ENCODE measurements at places on chromosomes 3 and 15.
A peak's percentile ranks its signal among the peaks of the same experiment; 100 is the strongest.

DNA sequence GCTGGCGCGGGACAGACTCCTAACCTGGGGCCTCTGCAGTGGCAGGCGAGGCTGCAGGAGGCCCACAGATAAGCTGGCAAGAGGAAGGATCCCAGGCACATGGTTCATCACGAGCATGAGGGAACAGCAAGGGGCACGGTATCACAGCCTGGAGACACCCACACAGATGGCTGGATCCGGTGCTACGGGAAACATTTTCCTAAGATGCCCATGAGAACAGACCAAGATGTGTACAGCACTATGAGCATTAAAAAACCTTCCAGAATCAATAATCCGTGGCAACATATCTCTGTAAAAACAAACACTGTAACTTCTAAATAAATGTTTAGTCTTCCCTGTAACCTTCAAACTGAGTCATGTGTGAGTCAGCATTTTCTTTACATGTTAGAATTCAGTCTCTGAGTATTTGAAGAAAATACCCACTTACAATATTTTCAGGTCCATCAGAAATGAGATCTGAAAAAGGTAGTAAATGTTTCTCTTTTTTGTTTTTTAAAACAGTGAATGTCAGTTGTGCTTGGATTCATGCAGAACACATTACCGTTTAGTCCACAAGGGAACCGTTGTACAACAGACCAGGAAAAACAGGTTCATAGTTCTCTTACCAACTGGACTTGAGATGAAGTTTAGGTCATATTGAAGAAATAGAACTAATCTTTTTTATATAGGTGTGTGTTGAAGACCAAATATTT is 75.9 kb downstream of the BOC start:
- no peak for DNase-seq

DNA sequence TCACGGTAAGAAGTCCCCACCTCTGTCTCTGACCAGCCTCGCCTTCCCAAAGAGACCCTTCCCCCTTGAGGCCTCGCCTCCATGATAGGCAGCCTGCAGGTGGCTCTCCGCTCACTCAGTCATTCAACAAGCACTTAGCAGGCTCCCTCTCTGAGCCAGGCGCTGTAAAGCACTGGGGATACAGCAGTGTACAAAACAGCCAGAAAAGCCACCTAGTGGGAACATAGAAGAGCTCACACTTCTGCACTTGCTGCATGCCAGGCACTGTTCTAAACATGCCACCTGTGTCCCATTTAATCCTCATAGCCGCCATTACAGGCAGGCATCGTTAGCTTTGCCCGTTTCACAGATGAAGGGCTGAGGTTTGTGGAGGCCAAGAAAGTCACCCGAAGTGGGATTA is 56.0 kb downstream of the SEMA3G start:
- no peak for DNase-seq

GRCh38 chr3:67863869-67864268 is 209.5 kb upstream of the SUCLG2 start:
- no peak for DNase-seq

DNA sequence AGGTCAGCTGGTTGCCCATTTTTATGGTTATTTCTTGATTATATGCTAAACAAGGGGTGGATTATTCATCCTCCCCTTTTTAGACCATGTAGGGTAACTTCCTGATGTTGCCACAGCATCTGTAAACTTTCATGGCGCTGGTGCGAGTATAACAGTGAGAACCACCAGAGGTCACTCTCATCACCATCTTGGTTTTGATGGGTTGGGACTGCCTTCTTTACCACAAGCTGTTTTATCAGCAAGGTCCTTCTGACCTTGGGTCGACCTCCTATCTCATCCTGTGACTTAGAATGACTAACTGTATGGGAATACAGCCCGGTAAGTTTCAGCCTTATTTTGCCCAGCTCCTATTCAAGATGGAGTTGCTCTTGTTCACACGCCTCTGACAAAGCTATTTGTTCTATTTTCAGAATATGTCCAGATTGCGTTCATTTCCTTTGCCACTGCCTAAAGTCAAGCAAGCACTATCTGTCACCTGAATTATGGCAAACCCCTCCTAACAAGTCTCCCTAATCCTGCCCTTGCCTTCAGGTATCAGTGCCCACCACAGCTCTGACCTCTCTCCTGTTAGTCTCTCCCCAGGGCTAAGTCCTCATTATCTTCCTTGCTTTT is 308.5 kb downstream of the ROBO2 start:
- no peak for DNase-seq

DNA sequence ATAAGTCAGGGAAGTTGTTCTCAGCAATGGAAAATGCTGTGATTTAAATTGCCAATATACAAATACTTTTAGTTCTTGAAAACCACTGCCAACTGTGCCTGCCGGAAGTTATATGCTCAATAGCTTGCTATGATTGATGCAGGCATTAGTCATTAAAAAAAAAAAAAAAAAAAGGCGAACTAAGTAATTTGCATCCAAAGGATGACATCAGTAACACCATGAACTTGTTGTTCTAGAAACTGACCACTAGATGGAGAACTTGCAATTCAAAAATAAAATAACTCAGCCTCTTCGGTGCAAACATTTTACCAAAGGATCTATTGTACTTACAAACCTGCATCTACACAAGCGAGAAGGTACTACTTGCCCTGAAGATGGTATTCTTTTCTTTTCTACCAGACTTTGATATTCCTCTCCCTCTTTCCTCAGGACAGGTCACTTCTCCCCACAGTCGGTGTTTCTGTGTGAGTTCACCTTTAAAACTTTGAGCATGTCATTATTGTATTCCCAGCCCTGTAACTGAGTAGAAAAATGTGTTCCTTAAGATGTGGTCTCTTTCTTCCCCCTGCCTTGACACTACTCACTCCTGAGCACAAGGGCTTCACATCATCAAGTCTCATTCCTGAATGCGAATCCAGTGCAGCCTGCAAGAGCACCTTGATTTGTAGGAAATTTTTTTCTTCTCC is 115.0 kb upstream of the VEPH1 start:
- no peak for DNase-seq

DNA sequence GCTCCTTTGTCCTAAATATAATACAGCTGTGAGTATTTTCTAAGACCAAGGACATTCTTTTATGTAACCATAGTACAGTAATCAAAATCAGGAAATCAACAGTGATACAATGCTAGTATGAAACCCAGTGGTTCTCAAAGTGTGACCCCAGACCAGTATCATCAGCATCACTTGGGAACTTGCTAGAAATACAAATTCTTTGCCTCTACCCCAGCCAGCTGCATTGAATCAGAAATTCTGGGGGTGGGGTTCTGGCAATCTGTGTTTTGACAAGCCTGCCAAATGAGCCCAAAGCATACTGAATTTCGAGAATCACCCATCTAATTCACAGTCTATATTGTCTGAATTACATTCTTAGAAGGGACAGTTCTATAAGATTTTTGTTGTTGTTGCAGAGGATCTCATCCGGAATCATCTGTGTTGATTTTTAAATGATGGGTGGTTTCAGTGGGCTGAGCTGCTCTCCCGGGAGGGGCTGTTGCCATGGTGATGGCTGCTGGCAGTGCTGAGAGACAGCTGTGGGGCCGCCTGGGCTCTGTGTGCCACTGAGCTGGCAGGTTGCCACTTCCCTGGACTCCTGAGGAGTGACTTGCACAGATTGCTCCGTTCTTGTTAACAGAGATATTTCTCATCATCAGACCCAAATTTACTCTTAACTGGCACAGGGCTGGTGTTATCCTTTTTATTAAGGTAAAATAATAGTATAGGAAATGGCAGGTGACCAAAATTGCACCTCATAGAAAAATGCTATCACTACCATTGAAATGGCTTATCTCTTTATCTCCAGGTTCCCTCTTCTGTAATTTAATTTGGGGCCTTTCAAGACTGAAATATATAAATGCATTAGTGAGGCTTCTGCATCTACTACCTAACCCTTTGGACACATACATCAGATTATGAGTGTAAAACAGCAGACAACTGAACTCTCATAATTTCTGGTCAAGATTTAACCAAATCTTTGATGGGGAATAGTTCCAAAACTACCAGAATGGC is 56.5 kb downstream of the NEK11 start:
- no peak for DNase-seq

DNA sequence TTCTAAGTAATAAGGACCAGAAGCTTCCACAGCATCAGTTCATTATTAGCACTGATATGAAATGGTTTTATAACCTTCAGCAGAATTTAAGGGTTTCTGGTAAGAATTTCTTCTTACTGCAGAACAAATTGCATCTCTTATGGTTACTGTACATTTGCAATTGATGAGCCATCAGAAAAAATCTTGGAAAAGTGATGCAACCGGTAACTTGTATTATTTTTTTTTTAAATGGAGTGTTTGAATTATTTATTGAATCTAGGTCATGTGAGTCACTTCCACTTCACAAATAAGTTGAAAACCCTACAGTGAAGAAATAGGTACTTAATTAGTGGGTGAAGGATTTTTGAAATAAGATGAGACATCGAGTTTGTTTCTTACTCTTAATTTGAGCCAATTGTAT is 786.0 kb downstream of the TUSC7 start:
- DNase-seq, result no peak

GRCh38 chr15:22880068-22880980 is 41.9 kb downstream of the NIPA2 start:
- DNase-seq, result no peak

DNA sequence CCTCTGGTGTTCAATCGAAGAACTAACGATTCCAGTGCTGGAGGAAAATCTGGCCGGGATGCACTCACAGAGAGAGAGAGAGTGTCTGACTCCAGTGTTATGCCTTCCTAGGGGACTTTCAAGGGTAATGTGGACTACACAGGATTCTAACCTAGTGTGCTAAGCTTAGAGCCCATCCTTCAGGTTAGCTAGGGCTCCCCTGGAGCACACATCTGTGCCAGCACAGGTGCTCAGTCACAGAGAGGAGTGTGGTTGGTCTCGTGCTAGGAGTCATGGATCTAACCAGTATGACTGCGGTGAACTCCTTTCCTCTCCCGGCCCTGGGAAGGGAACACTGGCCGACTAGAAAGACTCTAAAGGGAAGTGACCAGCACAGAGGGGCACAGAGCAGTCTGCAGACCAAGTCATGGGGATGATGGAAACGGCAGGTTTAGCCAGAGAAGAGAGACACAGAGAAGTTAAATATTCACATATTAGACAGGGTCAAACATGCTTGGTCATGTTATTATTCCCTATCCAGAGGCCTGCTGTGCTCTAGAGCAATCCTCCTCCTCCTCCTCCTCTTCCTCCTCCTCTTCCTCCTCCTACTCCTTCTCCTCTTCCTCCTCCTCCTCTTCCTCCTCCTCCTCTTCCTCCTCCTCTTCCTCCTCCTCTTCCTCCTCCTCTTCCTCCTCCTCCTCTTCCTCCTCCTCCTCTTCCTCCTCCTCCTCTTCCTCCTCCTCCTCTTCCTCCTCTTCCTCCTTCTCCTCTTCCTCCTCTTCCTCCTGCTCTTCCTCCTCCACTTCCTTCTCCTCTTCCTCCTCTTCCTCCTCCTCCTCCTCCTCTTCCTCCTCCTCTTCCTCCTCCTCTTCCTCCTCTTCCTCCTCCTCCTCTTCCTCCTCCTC is 280.3 kb downstream of the XXYLT1 start:
- no peak for DNase-seq

- no peak for DNase-seq
These were observed 580.1 kb downstream of the ROBO2 start for GRCh38 chr3:77620009-77620408.

DNA sequence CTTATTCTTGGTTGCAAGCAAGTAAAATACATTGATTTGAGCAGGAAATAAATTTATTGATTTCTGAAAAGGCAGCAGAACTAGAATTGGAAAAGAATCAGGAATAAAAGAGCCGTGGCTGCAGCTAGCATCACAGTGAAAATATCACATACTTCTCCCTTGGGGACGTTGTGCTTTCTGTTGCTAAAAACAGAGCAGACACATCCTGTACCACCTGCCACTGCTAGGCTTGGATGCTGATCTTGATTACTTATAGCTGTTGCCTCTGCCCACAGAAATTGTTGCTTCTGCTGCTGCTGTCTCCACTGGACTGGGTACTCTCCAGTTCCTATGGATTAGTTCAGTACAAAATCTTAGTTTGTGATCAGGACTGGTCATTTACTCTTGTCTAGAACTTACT is 283.8 kb downstream of the C3orf38 start:
- DNase-seq, result no peak

GRCh38 chr15:68401496-68402431 is 30.2 kb downstream of the ITGA11 start:
- DNase-seq, result no peak

DNA sequence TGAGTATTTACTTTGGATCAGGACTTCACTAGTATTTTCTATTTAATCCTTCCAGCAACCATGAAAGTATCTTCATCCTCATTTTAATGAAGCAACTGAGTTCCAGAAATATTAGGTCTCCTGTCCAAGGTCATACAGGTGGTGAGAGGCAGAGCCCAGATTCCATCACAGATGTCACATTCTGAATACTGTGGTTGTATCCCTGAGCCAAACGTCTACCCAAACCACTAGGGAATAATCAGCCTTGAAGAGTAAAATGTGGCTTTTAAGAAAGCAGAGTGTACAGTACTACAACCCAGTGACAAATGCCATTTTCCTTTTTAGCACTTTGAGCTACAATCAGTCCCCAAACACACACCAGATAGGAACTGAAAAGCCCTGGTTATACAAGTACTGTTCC is 93.3 kb upstream of the TRIM42 start:
- DNase-seq, result no peak

- DNase-seq, result no peak
These were observed 324.8 kb downstream of the FEZF2 start for GRCh38 chr3:62048577-62048976.

GRCh38 chr3:56864090-56864489 is 62.3 kb upstream of the ARHGEF3 start:
- DNase-seq, result peak; percentile 25

DNA sequence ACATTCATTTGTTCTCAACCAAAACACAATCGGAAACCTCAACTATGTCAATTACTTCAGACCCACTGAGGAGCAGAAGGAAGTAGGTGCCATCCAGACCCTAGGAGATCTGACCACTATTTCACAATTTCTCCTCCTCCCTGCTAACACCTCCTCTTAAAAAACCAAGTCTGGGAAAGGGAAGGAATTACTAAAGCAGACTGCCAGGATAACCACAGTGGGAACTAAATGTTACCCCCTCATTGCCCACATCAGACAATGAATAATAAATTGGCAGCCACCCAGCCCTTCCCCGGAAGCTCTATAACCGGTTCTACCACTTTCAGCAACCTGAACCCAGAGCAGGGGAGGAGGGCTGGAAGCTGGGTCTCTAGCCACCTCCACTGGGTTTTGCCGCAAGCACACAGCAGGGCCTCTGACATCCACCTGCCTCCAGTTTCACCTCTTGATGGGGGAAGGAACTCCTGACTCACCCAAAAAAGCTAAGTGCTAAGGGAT is 17.6 kb downstream of the C15orf62 start:
- peak; percentile 54 for DNase-seq

GRCh38 chr3:139299261-139300132 is 44.3 kb upstream of the MRPS22 start:
- no peak for DNase-seq

DNA sequence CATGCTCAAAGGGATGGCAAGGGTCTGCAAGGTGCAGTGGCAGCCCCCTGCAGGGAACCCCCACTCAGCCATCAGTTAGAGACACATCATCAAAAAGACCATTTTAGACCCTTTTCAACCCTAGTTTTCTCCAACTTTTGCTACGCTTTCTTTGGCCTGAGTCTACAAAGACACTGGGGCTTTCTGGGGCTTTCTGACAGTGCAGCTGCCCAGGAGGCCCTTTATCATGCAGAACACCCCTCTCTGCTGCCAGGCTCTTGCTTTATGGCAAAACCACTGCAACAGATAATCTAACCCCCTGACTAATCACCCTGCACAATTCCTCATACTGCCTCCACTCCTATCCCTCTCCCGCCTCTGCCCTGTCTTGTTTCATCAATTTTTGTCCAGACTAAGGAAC is 2.4 kb downstream of the NMNAT3 start:
- DNase-seq, result no peak

GRCh38 chr3:38372214-38372601 is 25.6 kb downstream of the XYLB start:
- no peak for DNase-seq

Measured in stimulated activated CD4-positive, alpha-beta T cell treated with anti-CD3 and anti-CD28 coated beads, Interleukin-4, amount 100 ng/mL, for 4 hours (primary cell).